ENCODE measurements at places on chromosomes 1 and 21. TPM values are rescaled to one million over a fixed set of nuclear protein-coding genes. Genes with fewer than 3 reads are reported as not detected.

DNA sequence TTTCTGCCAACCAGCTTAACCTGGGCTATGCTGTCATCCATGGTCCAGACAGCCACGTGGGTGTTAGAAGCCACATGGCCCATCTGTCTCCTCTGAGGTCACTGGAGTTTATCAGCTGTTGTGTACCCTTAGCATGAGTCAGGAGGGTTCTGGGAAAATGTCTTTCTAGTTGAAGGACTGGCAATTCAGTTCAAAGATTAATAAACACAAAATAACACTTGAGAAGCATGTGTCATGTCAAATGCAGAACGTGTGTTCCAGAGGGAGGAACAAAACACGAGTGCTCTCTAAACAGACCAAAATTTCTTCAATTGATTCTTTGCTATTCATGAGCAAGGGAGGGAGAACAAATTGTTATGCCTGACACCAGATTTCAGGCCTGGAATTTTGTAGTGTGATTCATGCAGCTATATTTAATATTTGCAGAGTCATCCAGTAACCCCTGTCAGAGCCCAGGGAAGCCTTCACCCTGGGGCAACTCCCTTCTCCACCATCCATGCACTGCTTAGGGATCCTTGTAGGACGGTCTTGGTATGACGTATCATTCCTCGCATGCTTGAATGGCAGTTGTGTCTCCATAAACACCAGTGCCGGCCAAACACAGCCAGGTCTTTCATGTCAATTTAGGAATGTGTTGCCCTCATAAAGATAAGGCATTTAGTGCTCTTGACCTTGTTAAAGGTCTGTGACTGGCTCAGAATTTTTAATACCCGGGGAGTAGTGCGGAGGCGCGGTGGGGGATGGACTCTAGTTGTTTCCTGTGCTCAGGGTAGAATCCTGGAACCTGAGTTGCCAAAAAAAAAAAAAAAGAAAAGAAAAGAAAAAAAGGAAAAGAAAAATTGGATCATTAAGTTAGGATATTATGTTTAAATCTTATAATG is 27.7 kb upstream of the DYRK1A start:
- peak; percentile 30 for DNase-seq

GRCh38 chr1:230165536-230165935 is 98.5 kb downstream of the GALNT2 start:
- no peak for DNase-seq

DNA sequence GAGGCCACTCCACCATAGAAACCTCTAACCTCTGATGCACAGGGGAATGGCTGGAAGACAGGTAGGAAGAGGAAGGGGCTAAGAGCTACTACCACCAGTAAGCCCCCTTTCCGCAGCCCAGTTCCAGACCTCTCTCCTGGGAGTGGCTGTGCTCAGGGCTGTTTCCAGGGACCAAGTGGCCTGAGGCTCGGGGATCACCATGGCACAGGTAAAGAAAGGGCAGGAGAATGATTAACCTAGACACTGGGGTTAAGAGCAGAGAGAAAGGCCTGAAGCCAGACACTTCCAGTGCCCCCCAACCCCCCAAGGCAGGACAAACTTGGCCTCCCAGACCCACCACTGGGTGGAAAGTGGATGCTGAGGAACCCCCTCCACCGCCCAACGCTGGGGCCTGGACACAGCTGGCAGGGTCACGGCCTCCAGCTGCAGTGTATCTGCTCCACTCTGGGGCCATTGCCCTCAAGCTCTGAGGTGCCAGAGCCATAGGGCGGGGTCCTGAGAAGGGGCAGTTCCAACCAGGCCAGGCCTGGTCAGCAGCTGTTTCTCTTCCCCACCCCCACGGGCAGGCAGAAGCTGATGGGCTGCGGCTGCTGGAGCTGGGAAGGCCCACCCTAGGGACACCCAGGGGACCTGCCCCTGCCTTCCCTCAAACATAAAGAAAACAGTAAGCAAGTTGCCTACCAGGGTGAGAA is 2.6 kb downstream of the TAGLN2 start:
- DNase-seq: peak; percentile 45

GRCh38 chr1:61583703-61584102 is 141.2 kb downstream of the TM2D1 start:
- no peak for DNase-seq

DNA sequence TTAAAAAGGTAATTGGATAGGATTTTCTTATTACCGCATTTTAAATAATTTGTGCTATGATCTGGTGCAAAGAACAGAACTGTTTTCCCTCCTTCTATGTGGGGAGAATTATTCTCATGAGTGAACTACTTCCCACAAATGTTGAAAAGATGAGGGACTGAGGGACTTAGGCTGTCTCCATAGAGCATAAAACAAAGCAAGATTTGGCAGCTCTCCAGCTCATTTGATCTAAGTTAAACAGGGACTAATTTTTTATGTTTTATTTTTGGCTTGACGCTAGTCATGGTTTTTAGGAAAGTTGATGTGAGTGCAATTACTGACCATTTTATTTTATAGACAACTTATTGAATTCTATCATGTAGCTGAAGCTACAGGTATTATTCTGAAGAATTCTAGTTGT is 362.3 kb downstream of the HLX start:
- no peak for DNase-seq

GRCh38 chr1:35605867-35606182 is 32.7 kb downstream of the TFAP2E start:
- no peak for DNase-seq

GRCh38 chr1:95179205-95179986 is 54.6 kb upstream of the RWDD3 start:
- no peak for DNase-seq

- DNase-seq: no peak
Observed at GRCh38 chr1:221664253-221664652, 77.6 kb downstream of the DUSP10 start.

DNA sequence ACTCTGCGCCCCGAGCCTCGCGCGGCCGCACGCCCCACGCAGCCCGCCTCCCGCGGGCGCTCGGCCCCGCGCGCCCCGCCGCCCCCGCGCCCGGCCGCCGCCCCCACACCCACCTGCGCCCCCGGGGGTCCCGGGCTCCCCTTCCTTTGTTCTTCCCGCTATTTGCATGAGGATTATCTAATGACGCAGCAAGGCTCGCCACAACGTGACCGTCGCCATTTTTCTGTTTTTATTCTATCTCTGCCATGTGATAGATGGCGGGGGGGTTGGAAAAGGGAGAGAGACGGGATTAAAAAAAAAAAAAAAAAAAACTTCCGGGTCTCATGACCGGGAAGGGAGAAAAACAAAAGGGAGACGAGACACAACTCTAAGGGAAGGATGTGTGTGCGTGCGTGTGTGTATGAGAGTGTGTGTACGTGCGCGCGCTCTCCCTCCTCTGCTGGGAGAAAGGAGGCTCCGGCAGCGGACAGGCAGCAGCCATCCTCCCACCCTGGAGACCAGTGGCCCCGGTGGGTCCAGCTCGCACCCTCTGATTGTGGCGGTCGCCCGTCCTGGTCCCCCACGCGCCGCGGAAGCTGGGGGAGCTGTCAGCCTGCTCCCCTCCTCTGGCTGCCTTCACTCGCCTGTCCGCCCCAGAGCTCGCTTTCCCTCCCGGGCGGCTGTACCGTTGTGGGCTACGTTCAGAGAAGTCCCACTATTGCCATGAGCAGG is 80.4 kb upstream of the AK4 start:
- peak; percentile 88 for DNase-seq

Gene ADORA1
- not detected for polyA plus RNA-seq

Gene SLC6A9
- 2.4 TPM for polyA plus RNA-seq

- DNase-seq: no peak
Observed at GRCh38 chr1:24317956-24318614, 1.1 kb upstream of the GRHL3 start.

- peak; percentile 86 for DNase-seq
Observed at GRCh38 chr1:67716800-67717199, 31.8 kb downstream of the GADD45A start.

DNA sequence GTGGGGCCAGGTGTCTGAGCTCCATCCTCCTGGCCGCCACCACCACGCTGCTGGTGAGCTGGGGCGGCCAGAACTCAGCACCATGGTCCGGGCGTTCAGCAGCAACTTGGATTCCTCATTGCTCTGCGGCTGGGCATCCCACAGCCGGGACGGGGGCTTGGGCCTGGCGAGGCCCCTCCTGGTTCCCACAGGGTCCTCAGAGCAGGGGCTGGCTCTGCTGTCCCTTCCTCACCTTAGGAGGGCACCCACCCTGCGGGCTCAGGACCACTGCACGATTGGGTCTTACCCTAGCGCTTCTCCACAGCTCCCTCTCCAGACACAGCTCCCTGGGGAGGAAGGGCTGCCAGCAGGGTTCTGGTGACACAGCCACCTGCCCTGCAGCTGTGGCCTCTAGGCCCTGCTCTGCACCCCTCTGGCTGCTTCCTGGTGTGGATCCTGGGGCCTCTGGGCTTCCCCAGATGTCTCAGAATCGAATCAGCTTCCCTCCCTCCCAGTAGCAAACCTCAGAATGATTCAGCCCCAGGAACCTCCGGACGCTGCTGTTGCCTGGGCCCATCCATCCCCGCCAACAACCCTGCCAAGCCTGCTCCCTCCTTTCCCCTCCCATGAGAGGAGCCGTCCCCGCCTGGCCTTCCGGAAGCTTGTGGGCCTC is 25.0 kb downstream of the CRYAA start:
- no peak for DNase-seq

Gene CATSPERE
- not detected for polyA plus RNA-seq

DNA sequence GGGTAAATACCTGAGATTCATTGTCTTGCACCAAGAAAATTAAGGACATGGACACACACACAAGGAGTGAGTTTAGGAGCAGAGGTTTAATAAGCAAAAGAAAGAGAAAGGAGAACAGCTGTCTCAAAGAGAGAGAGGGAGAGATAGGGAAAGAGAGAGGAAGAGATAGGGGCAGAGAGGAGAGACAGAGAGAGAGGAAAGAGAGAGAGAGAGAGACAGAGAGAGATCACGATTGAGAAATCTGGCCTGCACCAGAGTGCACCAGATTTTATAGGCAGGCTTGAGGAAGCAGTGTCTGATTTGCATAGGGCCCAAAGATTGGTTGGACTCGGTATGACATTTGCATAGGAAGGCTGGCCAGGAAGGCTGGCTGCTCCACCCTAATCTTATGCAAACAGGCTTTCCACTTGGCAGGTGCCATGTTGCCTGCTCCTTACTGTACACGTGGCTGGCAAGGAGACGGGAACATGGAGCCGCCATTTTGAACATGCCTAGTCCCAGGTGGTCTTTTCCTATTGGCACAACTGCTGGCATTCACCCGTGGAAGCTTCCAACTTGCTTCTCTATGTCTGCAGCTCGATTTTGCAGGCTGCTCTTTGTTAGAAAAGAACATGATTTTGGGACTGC is 419.9 kb downstream of the ZP4 start:
- DNase-seq: peak; percentile 12

- peak; percentile 30 for DNase-seq
Observed at GRCh38 chr1:208178091-208178529, 66.1 kb downstream of the PLXNA2 start.

GRCh38 chr1:213104604-213105003 is 53.6 kb downstream of the RPS6KC1 start:
- DNase-seq: no peak

DNA sequence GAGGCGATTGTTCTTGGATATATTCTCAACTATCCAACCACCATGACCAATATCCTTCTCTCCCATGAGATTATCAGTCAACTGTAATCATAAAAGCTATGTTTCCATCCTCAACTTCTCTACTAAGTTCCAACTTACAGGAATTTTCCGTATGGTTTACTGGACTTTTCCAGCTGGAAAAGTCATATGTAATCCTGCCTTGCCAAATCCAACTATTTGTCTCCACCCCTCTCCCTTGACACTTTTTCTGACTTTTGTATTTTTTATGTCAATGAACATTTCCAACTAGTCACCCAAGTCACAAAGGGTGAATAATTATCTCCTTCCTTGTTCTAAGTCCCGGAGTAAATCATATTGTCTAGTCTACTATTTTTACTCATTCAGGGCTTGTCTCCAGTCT is 293.1 kb downstream of the USP25 start:
- no peak for DNase-seq

DNA sequence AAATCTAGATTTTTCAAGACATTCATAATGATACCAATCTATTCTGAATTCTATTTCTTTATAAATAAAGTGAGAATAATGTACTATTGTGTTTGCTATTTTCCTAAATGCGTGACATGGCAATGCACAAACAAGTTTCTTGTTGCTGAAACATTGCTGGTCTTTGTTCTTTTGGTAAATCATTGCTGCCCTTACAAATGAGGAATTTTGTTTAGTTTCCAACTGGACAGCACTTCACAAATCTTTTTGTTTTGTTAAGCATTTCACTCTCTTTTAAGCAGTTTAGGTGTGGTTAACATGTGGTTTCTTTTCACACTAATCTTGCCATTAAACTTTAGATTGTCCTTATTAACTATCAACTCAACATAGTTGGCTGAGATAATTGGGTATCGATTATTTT is 94.6 kb downstream of the LRRC7 start:
- DNase-seq: no peak

DNA sequence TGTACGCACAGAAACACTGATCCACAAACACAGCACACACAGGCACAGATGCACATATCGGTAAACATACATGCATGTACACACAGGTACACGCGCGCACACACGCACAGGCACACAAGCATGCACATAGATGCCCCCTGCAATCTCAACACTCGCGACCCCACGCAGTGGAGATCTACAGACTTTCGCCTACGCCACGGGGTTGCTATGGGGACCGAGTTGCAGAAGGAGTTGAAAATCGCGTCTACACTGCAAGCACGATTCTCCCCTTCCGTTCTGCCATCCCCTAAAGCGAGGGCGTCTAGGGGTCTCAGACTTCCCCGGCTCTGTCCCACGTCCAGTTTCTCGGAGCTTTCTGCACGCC is 826 bp downstream of the TRIM17 start:
- no peak for DNase-seq

GRCh38 chr1:219927956-219928790 is at the start of gene SLC30A10:
SLC30A10 (minus strand) TSS chr1:219928557; CDS start chr1:219928440, 117 bp downstream.
- peak; percentile 87 for DNase-seq

DNA sequence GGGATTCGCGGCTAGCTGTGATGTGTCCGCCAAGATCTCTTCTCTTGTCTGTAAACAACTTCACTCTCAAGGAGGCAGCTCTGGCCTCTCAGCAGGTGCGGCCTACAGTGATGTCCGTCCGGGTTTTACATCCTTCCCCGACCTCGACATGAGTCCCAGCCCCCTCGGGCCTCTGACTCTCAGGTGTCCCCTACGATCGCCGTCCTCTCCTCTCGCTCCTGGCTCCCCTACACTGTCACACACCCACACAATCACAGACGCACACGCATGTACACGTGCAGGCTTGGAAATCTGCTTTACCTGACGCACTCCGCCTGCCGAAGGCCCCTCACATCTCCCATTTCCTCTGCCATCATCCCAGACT is 797 bp upstream of the RSPH1 start:
- no peak for DNase-seq

DNA sequence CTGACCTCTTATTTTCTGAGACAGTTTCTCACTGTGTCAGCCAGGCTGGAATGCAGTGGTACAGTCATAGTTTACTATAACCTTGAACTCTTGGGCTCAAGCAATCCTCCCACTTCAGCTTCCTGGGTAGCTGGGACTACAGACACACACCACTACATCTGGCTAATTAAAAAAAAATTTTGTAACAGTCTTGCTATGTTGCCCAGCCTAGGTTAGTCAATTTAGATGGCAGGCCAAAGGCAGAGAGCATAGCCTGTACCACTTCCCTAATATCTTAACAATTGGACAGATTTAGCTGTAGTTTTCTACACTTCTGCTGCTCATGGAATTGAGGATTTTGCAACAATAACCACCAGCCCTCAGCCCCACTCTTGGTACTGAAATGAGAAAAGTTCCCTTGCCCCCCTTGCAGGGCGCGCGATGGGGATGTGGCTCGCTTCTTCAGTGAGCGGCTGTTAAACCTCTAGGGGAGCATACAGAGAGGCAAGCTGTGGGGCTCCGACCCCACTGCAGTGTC is 34.9 kb upstream of the PTGFRN start:
- DNase-seq: no peak

Gene BGLAP
- polyA plus RNA-seq: not detected

Gene SYTL1
- 5.2 TPM for polyA plus RNA-seq

- no peak for DNase-seq
Observed at GRCh38 chr1:169308313-169309039, 59.1 kb downstream of the NME7 start.

Gene FAM72C
- polyA plus RNA-seq: 0.22 TPM
